ENCODE measurements at places on chromosomes 7 and 10.

DNA sequence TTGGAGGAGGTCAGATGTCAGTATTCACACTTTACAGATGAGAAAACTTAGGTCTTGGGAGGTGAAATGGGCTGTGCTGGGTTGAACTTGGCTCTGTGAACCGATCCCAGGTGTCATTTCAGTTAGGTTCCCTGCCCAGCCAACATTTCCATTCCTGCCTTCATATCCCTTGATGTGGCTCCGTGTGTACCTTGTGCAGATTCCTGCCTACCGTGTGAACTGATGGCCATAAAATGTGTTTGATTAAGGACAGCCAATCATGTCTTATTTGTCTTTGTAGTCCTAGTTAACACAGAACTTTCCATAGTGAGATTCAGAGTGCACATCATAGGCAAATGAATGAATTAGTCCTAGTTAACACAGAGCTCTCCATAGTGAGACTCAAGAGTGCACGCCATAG is 101.0 kb upstream of the GATA3 start:
- no peak for DNase-seq

DNA sequence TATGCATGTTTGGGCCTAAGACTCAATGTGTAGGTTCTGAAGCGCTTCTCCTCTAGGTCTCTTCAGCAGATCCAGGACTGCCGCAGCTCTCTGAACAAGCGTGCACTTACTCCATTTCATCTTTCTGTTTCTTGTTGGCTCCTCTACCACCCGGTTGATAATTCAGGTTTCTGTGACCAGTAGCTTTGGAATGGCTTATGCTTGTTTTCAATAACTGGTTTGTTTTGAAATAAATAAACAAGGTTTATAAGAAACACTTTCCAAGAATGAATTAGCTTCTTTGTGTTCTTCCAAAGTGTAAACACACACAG is 1.5 kb downstream of the MDFIC start:
- DNase-seq = no peak

DNA sequence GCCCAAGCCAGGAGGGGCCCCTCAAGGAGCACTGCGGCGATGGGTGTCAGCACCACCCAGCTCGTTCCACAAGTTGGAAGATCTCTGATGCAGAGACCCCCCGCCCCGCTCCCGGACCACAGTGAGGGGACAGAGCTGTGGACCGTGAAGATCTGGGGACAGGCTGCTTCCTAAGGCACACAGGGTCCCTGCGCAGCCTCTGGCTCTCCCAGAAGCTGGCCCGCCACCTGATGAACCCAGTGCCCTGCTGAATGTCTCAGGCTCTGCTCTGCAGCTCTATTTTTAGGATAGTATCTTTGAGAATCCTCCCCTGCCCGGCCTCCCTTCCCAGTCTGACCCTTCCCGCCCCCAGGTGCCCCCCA is 29.7 kb downstream of the GBX1 start:
- no peak for DNase-seq

DNA sequence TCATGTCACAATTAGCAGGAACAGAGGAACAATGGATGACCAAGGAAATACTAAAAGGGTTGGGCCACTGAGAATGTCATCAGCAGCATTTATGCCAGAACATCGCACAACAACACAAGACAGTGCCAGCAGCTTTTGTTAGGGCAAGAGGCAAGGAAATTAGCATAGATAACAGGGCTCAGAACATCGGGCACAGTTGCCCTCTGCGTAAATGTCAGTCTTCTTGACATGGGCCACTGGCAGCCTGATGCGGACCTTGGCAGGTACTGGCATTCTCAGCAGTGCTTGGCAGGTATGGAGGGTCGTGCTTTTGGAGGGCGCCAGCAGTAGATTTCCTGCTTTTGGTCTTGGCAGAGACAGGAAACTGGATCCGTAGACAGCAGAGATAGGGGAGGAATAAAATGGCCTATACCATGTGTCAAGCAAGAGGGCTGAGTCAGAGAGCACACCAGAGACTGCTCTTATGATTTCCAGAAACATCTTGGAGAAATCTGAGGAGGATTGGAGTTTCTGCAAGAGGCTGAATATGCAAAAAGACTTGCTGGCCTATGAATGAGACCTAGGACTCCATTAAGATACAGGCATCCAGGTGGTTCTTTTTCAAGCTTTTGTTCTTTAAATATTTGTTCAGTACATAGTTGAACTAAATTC is 371.5 kb upstream of the MTPN start:
- DNase-seq = no peak

- no peak for DNase-seq
These were observed 140.6 kb downstream of the GNAI1 start for GRCh38 chr7:80275192-80275605.

DNA sequence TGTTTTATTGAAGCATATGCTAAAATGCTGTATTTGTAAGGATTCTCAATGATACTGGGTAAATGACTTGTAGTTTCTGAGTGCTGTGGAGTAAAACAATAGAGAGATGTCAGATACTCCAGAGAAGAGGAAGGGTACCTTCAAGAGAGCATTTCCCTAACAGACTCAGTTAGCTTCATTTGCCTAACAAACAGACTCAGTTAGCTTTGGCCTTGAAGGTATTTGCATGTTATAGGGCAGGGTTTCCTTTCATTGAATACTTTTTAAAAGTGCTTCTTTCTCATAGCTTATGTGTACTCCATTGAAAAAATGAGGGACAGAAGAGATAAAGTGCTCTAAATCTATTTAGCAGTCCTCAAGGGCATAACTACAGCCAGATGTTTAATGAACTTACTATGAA is 101.8 kb downstream of the CHN2 start:
- no peak for DNase-seq

- DNase-seq = no peak
These were observed 1323.5 kb upstream of the LRRTM3 start for GRCh38 chr10:65602182-65602865.

GRCh38 chr7:3998060-3998459 is 684.0 kb upstream of the FOXK1 start:
- DNase-seq = no peak

DNA sequence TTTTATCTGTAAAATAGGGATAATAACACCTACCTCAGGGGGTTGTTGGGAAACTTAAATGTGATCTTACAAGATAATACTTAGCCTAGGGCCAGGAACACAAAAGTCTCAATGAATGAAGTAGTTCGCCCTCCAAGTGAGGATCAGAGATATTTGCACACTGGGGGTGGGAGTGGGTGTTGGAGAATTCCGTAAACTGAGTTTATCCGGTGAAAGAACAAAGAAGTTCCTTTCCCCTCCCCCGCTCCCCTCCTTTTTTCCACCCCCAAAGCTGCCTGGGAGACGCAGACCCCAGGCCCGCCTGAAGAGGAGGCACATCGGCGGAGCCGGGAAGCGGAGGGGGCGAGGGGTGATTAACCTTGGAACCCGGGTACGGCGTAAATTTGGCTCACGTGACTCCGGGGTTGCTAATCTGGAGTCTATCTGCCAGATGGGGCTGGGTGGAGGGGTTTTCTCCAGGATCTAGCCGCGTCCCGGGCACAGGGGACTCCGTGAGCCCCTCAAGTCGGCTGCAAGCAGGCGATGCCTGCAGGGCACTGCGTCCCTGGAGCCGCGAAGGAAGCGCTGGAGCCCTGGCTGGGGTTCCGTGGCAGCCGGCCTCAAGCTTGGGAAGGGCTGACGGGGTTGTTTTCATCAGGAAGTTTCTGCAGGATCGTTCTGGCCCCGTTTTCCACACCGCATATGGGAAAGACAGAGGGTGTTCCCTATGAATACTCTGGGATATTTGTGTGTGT is 1.4 kb upstream of the PODXL start:
- no peak for DNase-seq

DNA sequence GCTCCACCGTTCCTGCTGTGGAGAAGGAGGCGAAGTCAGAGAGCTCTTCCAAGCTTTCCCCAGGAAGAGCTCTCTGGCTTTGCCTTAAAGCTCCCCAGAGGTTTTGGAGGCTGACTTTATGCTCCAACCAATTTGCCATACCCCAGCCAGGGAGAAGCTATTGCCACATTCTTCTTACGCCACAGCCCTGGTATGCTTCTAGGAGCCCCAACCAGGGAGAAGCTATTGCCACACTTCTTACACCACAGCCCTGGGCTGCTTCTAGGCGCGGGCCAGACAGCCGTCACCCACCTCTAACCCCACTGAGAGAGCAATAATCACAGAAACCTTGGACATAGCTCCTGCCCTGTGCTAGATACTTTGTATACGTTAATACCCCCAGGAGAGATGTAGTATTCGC is 951 bp downstream of the ELOVL3 start:
- no peak for DNase-seq

DNA sequence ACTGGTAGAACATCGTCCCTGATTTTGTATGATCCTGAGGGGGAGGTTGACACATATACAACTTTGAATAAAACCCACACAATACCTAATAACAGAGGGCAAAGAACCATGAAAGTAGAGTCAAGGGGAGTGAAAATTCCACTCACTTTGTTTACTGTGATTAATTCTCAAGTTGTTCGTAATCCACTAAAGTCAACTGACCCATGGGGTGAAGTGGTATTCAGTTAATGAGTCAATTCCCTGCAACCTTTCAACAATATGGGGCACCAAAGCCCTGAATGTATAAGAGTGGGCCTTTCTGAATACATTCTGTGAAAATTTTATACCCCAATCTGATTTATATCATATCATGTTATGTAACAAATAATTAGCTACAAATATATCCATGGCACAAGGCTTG is 39.0 kb upstream of the C10orf67 start:
- DNase-seq = no peak

DNA sequence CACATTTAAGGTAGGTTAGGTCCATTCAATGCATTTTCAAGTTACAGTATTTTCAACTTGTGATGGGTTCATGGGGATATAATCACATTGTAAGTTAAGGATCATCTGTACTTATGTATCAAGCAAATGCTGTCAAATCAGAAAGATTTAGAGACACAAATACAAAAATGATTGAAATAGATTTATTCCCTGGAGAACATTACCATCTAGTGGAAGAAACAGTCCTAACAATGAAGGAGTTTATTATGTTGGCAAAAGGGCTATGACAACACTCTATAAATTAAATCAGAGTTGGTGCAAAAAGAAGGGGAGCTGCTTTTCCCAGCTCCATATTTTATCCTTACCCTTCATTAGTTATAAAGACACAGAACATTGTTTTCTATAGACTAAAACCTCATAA is 69.0 kb downstream of the PRSS58 start:
- no peak for DNase-seq

DNA sequence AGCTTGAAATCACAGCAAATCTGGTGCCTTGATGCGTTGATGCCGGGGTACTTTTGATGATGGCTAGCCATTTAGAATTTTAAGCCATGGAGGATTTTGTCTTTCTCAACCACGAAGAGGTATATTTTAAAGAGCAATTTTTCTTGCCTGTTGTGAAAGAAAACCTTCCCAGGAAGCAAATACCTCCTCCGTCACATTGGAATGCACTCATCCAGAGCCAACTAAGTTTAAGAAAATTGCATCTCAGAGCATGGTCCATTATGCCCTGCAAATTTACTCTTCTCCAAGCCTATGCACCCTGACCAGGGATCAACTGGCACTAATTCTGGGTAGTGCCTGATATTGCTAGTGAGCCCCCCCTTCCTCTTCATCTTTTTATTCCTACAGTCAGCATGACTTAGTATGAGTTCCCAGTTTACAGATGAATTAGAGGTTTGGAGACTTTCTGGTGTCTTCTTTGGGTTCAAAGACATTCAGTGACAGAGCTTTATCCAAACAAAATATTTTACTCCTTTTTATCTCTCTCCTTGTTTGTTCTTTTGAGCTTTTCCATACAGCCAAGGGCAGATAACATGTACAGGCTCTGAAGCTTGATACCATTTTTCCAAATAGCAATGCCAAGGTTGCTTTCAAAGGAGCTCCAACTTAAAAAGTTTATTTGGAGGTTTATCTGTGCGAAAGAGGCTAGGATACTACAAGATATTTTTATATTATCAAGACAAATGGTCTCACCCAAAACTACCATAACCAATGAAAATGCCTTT is 56.6 kb upstream of the ANK3 start:
- DNase-seq = no peak

- no peak for DNase-seq
These were observed at the start of gene PDGFA for GRCh38 chr7:519484-520390. PDGFA (minus strand) TSS chr7:519846; CDS start chr7:519001, 845 bp downstream.

DNA sequence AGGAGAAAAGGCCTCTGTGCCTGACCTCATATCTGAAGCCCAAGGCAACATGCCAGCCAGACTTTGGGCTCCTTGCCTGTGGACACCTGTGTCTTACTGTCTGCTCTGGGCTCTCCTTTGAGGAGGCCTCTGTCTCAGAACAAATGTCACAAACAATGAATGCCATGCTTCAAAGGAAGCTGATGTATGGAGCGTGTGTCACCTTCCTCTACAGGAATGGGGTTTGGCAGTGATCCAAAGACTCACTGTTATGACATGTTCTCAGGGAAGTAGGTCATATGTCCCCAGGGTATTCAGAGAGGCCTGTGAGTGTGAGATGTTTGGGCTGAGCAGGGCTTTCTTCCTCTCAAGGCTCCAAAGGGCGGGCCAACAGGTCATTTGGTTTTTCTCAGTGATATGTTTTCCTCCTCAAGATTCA is 38.4 kb downstream of the PTPRE start:
- DNase-seq = no peak

DNA sequence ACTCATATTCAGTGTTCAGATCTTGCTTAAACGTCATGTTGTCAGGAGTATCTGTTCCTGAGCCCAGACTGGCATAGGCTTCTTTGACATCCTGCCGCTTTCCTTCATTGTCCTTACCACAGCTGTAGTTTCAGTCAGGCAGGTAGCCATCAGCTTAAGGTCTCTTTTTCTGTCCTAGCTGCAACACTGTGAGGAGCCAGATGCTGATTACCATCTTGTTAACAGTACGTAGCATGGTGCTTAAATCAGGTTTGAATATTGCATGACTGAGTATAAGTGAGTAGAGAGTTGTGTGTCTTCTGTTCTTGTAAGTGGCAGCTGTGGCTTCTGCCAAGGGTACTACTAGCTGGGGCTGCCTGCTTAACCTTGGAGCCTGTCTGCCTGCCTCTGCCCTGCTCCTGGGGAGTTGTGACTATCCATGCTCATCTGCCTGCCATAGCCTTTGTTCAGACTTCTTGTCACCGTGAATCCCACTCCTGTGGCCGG is 92.6 kb downstream of the MAPK8 start:
- DNase-seq = no peak

- DNase-seq = no peak
These were observed 99.1 kb downstream of the GRID1 start for GRCh38 chr10:86267286-86268195.

DNA sequence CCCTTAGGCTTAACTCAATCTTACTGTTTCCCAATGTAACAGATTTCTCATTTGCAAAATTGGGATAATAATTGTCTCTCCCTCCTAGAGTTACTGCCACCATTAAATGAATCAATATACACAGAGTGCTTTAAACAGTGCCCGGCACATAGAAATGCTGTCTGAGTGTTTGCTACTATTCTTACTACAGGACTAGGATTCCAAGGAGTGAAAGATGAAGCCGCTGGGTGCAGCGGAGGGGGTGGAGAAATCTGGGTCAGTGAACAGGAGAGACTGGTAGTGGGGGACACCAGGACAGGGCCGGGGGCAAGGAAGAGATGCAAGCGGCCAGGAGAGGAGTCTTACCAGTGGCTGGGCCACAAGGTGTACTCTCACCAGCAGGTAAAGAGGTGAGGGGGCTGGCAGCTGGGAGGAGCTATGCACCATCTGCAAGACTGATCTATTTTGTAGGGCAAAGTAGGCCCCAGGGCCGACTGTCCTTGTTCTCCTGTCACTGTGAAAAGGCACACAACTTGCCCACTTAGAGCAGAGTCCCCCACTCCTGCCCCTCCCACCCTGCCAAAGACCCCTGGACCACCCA is 18.5 kb upstream of the PRRT4 start:
- no peak for DNase-seq

GRCh38 chr10:118370499-118370898 is 28.4 kb upstream of the FAM204A start:
- DNase-seq = no peak
